ENCODE measurements at places on chromosomes 11 and 22.

DNA sequence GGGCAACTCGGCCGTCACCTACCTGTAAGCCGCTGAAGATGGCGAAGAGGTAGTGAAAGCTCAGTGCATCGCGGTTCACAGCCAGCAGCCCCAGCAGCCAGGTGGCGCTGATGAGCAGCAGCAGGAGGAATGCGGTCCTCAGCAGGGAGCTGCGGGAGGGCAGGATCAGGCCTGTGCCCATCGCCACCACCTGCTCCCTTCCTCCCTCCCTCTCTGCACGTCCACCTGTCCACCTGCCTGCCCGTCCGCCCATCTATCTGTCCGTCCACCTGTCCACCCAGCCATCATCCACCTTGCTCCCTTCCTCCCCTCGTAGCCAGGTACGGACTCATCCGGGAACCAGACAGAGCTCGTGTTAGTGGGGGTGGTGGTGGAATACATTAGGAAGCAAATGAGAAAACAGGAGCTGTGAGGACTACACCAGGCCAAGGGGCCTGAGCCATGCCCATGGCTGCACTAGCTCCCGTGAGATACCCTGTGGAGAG is 32.2 kb downstream of the TRMU start:
- peak; percentile 25 for DNase-seq

DNA sequence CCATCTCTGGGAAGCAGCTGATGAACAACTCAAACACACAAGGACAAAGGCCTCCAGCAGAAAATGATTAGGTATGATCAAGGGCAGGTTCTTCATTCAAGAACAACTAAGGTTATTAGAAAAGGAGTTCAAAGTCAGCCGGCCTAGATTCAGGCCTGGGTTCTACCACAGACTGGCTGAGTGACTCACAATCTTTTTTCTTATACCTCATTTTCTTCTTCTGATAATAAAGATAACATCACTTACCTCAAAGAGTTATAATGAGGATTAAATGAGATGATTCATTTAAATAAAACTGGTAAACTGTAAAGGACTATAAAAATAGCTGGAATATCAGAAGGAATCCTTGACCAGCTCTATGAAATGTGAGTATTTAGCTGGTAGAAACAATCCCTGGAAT is 49.3 kb upstream of the PPP2R1B start:
- DNase-seq, result no peak

DNA sequence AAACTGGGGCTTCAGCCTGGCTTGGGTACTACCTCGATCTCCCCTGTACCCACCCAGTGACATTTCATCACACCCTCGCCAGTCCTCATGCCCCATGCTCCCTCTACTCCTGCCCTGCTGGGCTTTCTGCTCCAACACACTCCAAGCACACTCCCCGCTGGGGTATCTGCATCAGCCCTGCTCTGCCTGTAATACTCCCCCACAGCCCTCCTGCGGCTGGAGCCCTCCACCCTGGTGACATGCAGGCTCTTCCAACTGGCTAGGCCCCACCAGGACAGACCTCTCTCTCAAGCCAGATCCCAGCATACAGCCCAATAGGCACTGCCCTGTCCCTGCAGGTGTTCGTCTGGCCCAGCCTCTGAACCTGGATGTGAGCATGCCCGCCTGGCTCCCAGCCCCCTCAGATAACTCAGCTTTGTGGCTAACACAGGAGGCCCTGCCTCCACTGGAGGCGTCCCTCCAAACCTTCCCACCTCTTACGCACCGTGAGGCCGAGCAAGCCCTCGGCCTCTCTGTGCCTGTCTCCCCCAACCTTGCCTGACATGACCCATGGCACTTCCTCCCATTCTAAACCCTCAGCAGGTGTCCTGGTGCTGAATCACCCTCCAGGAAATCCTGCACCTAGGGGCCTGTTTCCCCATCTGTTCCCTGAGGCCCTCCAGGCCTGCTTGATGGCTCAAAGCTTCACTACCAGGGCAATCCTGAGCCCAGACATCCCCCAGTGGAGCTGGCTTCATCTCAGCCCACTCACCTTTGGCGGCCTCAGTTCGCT is 33.5 kb upstream of the TXNRD2 start:
- DNase-seq, result no peak

DNA sequence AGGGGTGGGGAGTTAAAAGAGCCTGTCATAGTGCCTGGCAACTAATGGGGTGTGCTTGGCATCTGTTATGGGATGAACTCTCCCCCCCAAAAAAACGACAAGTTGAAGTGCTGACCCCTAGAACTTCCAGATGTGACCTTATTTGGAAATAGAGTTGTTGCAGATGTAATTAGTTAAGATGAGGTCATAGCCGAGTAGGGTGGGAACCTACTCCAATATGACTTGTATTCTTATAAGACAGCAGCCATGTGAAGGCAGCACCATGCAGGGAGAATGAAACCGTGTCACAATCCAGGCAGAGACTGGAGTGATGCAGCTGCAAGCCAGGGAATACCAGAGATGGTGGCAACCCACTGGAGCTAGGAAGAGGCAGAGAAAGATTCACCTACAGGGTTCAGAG is 394.5 kb downstream of the TENM4 start:
- no peak for DNase-seq

DNA sequence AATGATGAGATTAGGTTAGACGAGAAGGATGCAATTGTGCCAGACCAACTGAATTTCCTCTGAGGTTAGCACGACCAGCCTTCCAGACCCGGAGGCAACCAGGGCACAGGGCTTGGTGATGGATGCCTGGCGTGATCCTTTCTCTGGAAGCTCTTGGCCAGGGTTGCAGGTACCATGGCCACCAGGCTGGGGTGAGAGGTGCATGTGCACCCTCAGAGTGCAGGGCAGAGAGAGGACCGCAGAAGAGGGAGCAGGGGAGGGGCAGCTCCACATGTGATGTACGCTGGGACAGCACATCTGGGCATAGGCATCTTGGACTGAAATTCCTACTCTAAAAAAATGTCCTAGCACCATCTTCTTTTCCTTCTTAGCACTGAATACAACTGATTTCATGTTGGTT is 10.9 kb downstream of the KCNJ1 start:
- no peak for DNase-seq

GRCh38 chr22:20466659-20467379 is 28.8 kb downstream of the KLHL22 start:
- DNase-seq, result no peak

GRCh38 chr22:38028344-38029130 is 28.7 kb upstream of the PICK1 start:
- no peak for DNase-seq

DNA sequence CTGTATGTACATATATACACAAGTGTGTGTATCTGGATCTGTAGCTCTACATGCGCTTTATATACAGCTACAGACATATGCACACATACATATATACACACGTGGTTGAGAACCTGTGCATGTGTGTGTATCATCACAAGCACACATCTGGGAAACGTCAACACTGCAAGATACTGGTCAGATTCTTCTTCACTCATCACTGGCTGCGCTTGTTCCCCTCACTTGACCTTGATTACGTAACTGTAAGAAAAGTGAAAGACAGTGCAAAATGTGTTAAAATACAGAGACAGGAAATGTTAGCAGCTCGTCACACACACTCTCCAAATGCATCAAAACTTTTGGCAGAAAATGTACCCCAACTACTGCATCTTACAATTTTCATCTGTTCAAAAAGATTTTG is 51.9 kb upstream of the MN1 start:
- DNase-seq, result no peak

DNA sequence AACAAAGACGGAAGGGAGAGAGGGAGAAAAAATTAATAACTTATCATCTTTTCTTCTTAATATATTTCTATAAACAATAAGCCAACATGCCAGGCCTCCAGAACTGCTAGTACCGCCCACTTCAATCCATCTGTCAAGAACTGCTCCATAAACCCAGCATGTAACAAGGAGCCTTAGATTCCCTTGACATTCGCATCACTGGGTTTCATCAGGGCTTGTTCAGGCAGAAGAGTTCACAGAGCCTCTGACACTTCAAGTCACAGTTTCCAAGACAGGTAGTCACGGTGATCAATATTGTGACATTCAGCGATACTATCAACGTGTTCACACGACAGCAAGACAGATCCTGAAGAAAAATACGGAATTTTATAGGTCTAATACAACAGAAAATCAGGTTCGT is 61.7 kb downstream of the LARGE2 start:
- no peak for DNase-seq

DNA sequence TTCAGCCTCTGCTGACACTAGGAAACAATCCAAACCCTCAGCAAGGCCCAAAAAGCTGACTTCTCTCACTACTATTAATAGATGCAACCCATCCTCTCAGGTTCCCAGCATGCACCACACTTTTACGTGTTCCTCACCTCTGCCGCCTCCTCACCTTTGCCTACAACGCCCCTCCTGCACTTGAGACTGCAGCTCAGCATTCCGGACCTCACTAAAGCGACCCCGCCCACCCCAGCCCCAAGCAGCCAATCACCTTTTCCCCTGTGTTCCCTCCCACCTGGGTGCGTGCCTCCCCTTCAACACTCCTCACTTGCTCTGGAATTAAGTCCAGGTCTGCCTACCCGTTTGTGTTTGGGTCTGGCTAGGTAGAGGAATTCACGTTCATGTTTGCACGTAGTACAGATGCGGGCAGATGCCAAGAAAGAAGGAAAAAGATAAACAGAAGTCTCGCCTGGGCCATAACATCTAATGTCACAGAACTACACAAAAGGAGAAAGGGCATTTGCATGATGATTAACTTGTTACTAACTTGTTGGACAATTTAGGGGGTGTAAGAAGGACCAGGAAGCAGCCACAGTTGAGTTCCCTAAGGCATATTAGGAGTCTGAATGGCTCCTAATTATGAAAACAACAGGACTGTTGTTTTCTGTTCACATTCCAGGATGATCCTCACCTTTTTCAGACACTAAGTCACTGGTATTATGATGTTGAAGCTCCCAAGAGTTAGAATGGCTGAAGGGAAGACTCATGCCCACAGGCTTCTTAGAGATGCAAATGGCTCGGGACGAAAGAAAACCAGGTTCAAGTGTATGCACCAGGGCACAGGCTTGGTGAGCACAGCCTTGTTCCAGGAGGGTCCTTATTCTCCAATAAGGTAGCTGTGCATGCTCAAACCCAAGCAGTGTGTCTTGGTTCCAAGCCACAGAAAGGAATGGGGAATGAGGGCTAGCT is 102.2 kb downstream of the MICAL3 start:
- no peak for DNase-seq

DNA sequence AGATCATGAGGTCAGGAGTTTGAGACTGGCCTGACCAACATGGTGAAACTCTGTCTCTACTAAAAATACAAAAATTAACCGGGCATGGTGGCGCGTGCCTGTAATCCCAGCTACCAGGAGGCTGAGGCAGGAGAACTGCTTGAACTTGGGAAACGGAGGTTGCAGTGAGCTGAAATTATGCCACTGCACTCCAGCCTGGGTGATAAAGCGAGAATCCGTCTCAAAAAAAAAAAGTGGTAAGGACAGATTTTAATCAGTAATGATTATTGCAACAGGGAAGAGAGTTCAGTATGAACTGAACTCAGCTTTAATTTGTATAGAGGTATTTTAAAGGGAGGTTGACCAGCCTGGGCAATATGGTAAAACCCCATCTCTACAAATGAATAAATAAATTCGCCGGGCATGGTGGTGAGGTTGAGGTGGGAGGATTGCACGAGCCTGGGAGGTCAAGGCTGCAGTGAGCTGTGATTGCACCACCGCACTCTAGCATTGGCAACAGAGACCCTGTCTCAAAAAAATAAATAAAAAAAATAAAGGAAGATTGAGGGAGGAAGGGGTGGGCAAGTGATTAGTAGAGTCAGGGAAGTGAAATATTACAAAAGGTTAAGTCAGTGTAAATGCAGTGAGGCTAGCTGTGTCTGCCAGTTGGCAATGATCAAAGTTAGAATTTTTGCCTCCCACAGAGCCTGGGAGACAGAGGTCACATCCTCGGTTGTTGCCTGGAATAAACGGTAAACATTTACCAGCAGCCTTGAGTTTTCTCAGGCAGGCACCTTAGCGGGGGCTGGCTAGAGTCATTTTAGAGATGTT is 2.6 kb upstream of the MCM5 start:
- no peak for DNase-seq

DNA sequence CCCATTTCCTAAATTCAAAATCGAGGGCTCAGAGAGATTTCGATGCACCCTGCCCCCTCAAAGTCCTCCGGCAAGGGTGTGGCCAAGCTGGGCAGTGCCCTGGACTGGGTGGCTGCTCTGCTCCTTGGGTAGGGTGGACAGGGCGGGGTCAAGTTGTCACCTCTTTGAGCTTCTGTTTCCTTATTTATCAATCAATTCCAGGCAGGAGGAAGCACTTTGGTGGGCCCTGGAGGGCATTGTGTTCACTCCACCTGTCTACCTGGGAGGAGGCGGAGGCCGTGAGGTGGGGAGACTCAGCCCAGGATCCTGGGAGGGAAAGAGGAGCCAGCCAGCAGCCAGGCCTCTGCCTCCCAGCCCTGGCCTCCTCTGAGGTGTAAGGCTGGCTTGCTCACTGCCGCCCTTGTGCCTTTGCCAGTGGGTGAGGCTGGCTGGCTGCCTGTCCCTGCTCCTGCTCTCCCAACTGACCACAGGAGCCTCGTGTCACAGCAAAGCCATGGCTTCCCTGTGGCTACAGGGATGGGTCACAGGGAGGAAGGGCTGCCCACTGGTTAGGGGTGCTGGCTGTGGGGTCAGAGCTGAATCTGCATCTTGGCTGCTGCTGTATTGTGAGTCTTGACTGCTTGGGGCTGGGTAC is 25.5 kb upstream of the SHISAL1 start:
- DNase-seq, result no peak

- no peak for DNase-seq
Observed at GRCh38 chr11:92670308-92670890, 299.1 kb upstream of the MTNR1B start.

GRCh38 chr22:42275970-42276369 is 5.5 kb upstream of the TCF20 start:
- no peak for DNase-seq

DNA sequence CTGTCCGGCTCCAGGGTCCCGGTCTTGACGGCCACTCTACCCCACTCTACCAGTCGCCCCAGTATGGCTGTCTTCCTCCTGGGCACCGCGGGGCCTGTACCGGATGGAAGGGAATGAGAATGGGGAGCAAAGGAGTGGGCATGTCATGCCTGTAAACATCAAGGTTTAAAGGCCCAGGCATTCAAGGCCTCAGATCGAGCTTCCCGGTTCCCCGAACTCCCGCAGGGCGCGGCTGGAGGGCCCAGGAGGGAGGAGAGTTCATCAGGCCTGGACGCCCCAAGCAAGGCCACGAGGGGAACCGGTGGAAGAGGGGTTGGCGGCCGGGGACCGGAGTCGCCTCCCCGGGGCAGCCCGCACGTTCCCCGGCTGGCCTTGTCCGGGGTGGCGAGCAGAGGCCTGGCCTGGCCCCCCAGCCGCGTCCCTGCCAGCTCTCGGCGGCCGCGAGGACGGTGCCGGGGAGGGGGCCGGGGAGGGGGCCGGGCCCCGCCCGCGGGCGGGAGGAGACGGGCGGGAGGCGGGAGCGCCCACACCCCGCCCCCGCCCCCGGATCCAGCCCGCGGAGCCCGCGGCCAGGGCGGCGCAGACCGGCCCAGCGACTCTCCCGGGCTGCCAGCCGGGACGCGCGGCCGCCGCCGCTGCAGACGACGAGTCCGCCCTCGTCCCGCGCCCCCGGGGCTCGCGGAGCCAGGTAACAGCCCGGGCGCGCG is at the start of gene CDC42EP1:
Gene CDC42EP1, plus strand, starts transcription at position 580 of the 707 bp plus-strand sequence. CDS start 5,870 bp downstream, outside the sequence.
- DNase-seq, result no peak

Data from activated CD4-positive, CD25-positive, alpha-beta regulatory T cell (primary cell).